ENCODE measurements at places on chromosomes 7 and 10.

DNA sequence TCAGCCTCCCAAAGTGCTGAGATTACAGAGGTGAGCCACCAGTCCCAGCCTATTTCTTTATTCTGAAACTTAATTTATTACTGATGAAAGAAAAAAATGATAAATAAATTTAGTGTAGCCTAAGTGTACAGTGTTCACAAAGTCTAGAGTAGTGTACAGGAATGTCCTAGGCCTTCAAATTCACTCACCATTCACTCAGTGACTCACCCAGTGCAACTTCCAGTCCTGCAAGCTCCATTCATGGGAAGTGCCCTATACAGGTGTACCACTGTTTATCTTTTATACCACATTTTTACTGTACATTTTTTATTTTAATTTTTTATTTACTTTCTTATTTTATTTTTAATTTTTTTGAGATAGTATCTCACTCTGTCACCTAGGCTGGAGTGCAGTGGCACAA is 12.2 kb downstream of the MRLN start:
- no peak for DNase-seq

DNA sequence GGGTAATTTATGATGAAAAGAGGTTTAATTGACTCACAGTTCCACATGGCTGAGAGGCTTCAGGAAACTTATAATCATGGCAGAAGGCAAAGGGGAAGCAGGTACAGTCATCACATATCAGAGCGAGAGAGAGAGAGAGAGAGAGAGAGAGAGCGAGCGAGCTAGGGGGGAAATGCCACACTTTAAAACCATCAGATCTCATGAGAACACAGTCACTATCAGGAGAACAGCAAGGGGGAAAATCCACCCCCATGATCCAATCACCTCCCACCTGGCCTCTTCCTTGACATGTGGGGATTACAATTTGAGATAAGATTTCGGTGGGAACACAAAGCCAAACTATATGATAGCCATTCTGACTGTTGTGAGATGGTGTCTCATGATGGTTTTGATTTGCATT is 576.3 kb downstream of the GFRA1 start:
- no peak for DNase-seq

DNA sequence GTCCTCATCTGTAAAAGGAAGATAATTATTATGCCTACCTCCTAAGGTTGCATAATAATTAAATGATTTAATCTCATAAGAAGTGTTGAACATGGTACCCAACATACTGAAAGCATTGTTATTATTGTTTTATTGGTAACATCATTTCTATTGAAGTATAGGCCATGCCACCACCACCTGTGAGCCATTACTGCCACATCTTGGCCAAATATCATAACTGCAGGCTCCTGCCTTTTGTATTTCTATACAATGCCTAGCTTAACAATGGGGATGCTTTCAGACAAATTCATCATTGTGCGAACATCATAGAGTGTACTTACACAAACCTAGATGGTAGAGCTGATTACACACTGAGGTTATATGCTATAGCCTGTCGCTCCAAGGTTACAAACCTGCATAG is 61.1 kb upstream of the NPSR1 start:
- DNase-seq: no peak

DNA sequence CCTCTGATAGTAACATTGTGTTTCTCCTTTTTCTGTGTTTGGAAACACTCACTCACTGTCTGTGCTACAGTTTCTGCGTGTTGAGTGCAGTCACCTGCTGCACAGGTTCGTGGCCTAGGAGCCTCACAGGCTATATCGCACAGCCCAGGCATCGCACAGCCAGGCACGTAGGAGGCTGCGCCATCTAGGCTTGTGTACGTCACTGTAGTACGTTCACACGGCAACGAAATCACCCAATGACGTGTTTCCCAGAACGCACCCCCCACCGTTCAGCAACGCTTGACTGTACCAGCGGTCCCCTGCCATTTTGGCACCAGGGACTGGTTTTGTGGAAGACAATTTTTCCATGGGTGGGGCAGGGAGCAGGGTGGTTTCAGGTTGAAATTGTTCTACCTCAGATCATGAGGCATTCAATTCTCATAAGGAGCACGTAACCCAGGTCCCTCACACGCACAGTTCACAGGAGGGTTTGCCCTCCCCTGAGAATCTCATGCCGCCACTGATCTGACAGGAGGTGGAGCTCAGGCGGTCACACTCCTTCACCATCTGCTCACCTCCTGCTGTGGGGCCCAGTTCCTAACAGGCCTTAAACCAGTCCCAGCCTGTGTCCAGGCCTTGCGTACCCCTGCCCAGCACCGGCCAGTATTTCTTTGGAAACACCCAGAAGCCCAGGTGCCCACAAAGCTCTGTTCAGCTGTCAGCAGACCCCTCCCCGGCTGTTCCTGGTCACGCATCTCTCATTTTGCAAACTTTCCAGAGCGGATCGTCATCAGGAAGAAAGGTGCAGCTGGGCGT is 23.2 kb upstream of the PRKAR1B start:
- DNase-seq: no peak

- peak; percentile 27 for DNase-seq
These were observed 149.2 kb downstream of the PRKAG2 start for GRCh38 chr7:151727579-151728285.

DNA sequence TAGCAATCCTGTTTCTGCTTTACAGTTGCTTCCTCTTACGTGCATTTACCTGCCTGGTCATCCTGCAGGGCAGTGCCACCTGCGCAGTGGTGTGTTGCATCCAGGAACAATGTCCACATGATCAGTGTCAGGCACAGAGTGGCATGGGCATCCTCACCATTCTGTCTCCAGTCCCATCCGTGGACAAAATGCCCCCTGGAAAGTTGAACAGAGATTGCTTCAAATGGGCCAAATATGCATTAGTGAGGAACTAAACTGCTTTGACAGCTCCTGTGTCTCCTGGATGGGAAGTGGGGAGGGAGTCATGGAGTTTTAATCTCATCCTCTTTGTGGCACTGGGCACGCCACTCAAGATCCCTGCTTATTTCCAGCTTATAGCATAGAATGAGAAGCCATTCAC is 151.8 kb downstream of the DPP6 start:
- no peak for DNase-seq

DNA sequence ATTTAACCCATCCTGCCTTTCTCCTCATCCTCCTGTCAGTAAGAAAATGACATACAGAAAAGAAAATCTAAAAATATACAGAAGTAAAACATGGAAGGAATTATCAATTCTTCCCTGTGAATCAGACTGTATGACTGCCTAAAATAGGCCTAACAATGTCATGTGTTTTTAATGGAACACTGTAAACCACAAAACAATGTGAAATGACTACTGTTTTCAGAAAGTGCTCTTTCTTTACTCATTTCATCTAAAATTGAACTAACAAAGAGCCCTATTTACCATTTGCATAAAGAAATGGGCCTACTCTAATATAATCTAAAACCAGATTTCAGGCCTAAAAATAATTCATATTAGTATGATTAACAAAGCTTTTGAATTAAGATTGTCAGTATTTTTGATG is 35.7 kb downstream of the SEMA3E start:
- no peak for DNase-seq

DNA sequence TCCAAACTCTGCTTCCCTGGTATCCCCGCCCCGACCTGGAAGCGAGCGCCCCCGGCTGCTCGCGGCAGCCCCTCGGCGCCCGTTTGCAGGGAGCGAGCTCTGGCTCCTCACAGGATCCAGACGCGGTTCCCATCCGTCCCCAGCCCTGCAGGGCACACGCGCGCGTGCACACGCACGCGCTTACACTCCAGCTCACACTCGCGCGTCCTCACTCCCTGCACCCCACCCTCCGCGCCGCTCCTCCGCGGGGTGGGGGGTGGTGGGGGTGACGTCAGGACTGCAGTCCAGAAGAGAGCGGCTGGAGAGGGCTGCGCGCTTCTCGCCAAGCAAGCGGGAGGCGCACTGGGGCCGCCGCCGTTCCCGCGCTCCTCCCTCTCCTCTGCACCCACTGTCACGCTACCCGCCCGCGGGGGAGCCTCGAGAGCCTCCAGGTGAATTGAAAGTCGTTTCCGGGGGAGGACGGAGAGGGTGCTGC is 255.6 kb downstream of the OTUD1 start:
- DNase-seq: no peak

DNA sequence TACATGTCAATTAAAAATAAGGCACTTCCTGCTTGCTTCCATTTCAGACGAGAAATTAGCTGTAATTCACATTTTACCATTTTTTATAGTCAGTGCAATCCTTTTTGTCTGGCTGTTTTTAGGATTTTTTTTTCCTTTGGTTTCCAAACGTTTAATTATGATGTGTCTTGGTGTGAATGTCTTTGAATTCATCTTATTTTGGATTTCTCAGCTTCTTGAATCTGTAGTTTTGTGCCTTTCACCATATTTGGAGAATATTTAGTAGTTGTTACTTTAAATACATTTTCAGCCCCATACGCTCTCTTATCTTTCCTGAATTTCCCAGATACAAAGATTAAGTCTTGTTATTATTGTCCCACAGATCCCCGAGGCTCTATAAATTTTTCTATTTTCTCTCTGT is 2.4 kb upstream of the SCART1 start:
- no peak for DNase-seq

GRCh38 chr10:14543046-14543903 is 212.6 kb upstream of the FRMD4A start:
- DNase-seq: no peak

GRCh38 chr10:79012567-79012966 is 56.2 kb upstream of the ZMIZ1 start:
- DNase-seq: no peak

DNA sequence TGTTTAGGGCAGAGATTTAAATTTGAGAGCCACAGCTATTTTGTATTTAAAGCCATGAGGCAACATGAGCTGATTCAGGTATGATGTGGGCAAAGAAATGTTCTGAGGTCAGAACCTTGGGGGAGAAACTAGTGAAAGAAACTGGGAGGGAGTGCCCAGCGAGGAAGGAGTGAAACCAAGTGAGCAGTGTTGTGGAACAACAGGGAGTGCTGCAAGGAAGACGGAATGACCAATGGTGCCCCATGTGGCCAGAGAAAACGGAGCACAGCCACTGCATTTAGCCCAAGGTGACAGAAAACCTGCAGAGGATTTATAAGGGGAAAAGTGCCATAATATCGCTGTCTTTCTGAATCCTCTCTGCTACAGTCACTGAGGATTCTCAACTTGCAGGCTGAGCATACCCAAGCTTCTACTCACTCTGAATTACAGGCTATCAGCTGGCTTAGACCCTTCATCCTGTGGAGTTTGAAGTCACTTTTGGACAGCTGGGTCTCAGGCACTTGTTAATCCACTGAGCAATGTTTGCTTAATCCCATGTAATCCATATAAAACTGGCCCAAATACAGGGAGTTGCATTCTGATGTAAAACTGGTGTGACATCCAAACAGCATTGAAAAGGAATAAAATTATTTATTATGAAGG is 777.3 kb downstream of the CCSER2 start:
- DNase-seq: no peak

DNA sequence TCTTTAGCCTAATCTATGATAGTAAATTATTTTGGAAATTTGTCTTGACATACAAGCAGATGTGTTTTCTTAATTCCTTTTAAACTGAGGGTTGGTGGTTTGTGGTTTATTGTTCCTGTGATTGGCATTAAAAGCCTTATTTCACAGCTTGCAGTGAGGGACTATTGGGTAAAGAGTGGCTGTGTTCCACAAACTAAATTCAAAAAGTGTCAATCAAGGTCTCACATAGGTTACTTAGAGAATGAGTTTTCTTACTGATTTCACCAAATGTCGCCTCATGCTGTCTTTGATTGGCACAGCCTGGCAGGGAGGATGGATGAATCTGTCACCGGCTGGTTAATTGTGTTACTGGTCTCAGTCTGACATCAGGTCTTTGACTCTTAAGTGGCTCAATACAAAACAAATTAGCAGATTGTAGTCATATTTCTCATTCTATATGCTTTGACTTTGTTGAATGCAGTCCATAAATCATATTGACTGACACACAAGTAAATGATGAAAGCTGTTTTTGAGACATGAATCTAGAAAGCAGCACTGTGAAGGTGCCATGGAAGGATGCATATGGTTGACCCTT is 66.8 kb upstream of the CYP26C1 start:
- DNase-seq: no peak

DNA sequence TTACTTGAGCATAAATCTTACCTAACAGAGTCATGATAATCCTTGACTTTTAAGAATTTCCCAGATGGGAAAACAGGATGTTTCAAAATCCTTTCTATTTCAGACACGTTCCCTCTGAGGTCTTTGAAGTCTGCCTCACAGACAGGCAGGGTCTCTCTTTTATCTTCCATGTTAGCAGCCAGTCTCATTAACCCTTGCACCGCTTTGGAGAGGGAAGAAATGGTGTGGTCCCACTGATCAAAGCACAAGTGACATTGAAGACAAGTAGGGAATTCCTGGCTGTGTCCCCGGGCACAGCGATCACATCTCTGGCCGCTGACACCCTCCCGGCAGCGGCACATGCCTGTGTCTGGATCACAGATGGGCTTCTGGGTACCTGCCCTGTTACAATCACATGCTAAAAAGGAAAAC is 52.7 kb upstream of the LAMB1 start:
- no peak for DNase-seq

- DNase-seq: no peak
These were observed 56.9 kb downstream of the ZNF92 start for GRCh38 chr7:65430344-65431186.

DNA sequence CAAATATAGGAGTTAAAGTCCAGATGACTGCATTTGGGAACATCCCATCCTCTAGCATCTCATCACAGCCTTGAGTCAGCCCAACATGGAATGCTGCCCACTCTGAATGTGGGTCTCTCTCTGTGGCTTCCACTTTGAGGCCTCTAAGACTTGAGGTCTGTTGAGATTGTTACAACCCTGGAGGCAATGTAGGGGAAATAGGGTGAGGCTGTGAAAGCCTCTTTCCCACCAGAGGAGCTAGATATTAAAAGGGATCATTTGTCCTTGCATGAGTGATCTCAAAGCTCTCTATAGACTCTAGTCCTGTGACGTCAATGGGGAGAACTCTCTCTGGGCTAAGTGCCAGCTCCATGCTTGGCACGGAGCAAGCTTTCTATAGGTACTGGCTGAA is 6.4 kb upstream of the GOLGA7B start:
- DNase-seq: no peak

DNA sequence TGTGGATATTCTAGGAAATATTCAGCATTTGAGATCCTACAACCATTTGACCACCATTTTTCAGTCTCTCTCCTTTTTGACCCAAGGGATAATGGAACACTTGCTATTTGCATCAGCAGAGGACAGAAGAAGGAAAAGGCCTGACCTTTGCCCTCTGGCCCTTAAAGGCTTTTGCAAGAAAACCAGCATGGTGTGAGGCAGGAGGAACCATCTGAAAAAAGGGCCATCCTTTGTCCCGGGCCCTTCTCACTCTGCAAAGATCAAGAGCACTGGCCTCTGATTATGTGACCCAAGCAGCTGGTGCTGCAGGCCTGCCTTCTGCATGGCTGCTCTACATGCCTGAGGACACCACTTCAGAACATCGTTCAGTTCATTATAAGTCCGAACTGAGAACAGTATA is 133.3 kb upstream of the STK17A start:
- DNase-seq: no peak
